ENCODE measurements at places on chromosomes 7 and 10.
A peak's percentile ranks its signal among the peaks of the same experiment; 100 is the strongest.

- DNase-seq: no peak
Measured at GRCh38 chr10:24438800-24439199, 229.9 kb downstream of the KIAA1217 start.

GRCh38 chr10:4426866-4427265 is 399.1 kb upstream of the AKR1E2 start:
- no peak for DNase-seq

DNA sequence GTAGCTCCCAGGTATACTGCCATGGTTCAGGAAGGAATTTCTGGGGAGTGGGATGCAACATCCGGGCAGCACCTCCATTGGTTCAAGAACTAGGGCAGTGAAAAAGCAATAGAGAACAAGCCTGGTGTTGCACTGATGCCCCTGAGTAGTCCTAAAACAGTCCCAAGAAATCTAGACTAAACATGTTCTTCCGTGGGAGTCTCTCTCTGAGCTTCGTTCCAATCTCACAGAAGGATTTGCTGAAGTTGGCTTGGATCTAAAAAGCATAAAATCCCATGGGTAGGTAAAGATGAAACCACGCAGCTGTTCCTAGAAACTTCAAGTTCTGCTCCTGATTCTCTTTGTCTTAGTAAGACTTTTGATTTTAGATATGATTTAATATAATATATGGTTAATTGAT is 154.5 kb downstream of the PLXDC2 start:
- no peak for DNase-seq

- DNase-seq: no peak
Measured at GRCh38 chr10:73494877-73495225, 973 bp downstream of the PPP3CB start.

DNA sequence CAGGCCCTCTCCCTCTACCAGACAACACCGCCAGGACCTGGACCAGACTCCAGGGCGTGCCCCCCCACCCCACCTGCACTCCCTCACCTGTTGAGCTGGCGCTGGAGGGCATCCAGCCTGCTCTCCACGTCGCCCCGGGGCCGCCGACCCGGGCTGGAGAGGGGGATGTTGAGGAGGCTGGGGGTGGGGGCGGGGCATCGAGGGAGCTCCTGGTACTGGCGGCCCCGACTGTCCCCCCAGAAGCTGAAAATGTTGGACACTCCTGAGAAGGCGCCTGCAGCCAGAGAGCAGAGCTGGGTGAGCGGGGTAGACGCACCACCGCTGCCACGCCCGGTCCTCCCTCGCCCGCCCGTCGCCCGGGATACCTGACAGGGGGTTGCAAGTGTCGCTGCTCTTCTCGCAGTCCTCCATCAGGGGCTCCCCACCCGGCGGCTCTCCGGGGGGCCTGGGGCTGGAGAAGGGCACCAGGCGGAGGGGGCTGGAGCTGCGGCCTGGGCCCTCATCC is 30.8 kb downstream of the KCNH2 start:
- DNase-seq: no peak

GRCh38 chr10:7403620-7404019 is 7.2 kb downstream of the SFMBT2 start:
- no peak for DNase-seq

DNA sequence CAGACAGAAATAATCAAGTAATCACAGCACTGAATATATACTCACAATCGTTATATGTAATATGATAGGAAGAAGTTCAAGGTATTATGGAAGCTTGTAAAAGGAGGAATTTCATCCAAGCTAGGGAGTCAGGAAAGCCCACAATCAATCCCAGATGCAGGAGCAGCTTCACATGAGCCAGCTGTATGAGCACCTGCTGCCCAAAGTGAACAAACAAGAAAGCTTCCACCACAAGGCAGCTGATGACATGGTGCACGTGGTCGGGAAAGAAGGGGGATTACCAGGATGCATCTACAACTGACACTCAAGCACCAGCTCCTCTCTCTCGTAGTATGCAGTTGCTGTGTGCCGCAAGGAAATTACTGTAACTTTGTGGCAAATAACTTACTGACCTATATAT is 225.2 kb downstream of the XPNPEP1 start:
- DNase-seq: no peak

DNA sequence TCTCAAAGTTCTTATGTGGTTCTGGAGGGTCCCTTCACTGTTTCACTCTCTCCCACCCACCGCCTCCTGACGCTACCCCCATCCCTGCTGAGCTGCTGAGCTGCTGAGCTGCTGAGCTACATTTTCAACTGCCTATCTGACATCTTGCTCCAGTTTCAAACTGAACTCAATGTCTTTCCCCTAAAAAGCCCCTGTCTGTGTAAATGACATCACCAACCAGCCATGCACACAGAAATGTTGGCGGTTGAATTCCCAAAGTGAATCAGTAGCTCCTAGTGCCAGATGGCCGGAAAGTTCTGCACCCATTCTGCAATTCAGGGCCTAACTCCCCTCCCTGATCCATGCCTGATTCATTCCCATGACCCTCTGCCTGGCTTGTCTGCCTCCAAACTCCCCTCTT is 71.2 kb downstream of the WNT2 start:
- DNase-seq: no peak

DNA sequence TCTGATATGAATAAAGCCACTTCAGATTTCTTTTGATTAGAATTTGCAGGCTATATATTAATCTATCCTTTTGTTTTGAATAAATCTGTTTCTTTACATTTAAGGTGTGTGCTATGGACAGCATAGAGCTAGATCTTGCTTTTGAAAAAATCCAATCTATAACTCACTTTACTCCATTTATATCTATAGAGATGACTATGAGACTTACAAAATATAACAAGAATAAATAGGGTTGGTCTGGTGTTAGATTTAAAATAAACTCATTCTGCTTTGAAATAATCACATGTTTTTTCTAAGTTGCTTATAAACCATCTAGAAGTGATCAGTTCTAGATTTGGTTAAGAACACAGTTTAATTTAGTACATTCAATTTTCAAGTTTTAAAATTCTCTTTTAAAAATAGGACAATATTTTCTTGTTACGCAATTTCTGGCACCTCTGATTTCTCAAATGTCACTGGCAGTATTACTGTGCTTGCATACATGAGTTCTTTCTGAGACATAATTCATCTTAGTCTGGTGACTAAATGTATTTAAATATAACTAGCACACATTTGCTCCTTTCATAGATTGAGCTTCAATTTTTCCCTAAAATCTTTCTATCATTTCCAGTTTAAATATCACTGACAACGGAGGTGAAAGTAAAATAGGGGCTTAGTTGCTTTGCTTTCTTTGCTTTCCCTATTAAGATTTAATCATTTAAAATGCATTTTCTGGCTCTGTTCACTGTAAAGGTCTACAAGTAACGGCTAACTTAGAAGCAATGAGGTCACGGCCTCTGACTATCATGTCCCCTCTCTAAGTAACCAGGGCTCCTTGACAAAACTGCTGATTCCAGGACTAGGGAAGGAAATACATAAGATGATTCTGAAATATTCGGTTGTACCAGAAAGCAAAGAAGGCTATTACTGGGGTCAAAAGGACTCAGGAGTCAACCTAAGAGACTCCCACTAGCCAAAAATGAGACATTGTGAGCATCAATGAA is 89.3 kb downstream of the ICA1 start:
- no peak for DNase-seq

DNA sequence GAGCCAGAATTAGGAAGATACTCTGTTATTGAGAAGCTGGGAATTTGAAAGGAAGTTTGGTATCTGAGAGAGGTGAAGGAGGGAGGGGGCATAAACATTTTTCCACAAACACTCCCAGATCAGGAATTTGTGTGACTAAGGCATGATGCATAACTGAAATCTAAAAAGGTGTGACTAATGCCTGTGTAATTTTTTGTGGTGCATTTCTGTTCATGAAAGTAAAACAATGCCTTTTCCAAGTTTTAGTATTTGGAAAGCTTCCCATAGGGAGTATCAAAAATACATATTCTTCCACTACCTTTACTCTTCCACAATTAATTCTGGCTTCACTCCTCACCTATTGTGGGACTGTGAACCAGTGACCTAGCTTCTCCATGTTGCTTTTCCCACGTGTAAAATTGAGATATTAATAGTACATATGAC is 56.4 kb upstream of the CAV2 start:
- no peak for DNase-seq

DNA sequence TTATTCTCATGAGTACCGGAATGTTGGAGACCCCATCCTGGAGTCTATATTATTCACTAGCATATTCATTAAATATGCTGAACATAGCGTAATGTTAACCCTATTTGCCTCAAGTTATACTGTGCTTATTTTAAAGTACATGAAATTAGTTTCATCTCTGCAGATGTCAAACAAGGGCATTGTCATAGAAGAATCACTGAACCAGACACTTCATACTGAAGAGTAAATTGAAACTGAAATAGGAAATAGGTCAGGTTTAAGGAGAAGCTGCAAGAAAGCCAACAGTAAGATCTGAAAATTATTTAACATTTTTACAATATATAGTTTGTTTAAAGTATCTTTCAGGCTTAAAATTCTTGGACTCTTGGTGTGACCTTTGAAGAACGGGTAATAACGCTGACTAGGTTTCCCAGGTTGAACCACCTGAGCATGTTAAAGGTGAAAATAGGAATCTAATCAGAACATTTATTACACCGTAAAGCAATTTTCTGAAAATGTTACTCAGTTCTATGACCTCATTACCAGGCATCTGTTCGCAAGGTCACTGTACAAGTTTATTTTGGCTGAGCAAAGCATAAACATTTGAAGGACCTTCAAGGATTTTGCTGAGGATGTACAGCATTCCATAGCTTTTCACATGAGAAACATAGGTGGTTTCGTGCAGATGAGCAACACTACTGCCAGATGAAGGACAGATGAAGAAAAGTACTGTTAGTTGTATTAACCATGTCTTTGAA is 82.7 kb downstream of the REEP3 start:
- peak; percentile 22 for DNase-seq

DNA sequence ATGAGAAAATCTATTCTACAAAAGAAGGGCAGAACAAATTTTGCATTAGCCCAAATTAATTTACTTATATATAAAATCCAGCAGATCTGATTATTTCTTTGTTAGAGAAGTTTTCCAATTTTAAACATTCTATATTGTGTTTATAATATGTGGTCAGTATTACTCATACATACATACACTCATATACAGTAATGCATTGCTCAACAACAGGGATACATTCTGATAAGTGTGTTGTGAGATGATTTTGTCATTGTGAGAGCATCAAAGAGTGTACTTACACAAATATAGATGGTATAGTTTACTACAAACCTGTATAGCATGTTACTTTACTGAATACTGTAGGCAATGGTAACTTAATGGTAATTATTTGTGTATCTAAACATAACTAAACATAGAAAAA is 239.6 kb upstream of the ETV1 start:
- no peak for DNase-seq

DNA sequence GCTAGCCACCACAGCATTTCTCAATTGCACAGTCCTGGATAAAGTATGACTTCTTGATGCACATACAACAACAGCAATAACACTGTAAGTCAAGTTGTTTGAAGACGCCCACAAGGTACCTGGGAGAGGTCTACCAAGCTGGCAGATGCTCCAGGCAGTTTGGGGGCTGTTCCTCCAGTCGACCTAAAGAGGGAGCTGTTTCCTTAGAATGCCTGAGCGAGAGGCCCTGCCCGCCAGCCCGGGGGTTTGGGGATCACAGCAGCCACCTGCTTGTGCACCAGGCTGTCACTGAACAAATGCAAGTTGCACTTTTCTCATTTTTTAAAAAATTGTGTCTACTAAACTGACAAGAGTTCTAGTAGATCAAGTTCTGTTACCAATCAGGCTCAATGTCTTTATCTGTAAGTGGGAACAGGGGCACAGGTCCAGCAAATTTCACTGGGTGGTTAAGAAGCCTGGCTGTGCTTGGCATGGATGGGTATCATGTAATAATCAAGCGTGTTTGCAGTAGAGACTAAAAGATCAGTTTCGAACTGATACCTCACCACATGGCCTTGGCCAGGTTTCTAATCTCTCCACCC is 193.8 kb upstream of the ADO start:
- DNase-seq: peak; percentile 65

DNA sequence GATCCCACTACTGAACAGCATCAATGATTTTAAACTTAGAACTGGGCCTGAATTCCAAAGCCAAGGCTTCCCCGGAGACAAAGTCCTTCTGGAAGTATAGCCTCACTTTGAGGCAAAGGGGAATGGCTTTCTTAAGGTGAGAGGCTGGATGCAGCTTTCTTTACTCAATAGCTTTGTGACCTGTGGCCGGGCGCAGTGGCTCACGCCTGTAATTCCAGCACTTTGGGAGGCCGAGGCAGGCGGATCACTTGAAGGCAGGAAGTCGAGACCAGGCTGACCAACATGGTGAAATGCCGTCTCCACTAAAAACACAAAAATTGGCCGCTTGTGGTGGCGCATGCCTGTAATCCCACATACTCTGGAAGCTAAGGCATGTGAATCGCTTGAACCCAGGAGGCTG is 3.2 kb upstream of the FGFR2 start:
- DNase-seq: no peak

DNA sequence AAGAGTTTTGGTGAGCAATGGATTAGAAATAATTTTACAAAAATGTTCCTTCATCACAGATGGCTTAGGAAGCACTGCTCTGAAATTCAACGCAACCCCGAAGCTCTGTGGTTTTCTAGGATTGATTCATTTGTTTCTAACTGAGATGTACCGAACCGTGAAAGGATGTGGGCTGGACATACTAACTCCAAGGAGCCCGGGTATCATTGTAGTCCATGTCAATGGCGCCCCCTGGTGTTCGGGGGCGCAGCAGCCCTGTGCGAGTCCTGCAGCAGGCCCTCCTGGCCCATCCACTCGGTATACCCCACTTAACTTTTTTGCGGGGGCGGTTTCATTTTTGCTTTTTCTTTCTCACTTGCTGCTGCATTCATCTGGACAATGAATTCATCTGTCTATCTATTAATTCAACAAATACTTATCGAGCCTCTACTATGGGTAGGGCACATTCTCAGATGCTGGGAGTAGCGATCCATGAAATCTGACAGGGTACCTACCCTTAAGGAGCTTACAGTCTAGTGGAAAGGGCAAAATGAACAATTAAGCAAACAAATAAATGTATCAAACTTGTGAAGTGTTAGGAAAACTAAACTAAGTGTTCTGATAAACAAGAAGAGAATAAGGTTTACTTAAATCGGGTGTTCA is 25.2 kb upstream of the ITPRID1 start:
- DNase-seq: peak; percentile 41

GRCh38 chr10:7233259-7233991 is 177.4 kb downstream of the SFMBT2 start:
- DNase-seq: no peak

- DNase-seq: no peak
Measured at GRCh38 chr7:117682681-117683385, 190.4 kb downstream of the CTTNBP2 start.

GRCh38 chr7:114925434-114925833 is 3.5 kb downstream of the MDFIC start:
- no peak for DNase-seq

All from GM12864 (cell line).